ENCODE measurements at places on chromosomes 6 and 20. TPM values are rescaled to one million over a fixed set of nuclear protein-coding genes. Genes with fewer than 3 reads are reported as not detected.

Gene PXDC1
- total RNA-seq: 4.8 TPM

- no peak for DNase-seq
Observed at GRCh38 chr6:7802662-7803061, 76.8 kb downstream of the BMP6 start.

Gene SUMO4
- 5.8 TPM for total RNA-seq

Gene TSBP1
- not detected for total RNA-seq

DNA sequence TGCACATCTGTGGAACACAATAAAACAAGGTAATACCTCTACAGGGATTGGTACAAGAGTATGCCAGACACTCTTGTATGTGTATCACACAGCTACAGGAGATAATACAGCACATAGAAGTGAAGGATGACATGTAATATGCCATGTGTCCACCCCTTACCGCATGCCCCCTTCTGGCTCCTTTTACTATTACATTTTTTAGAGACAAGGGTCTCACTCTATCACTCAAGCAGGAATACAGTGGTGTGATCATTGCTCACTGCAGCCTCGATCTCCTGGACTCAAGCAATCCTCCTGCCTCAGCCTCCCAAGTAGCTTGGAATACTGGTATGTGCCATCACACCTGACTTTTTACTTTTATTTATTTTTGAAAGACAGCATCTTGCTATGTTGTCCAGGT is 4.2 kb upstream of the NCR3 start:
- peak; percentile 53 for DNase-seq

Gene ZFP57
- total RNA-seq: not detected

DNA sequence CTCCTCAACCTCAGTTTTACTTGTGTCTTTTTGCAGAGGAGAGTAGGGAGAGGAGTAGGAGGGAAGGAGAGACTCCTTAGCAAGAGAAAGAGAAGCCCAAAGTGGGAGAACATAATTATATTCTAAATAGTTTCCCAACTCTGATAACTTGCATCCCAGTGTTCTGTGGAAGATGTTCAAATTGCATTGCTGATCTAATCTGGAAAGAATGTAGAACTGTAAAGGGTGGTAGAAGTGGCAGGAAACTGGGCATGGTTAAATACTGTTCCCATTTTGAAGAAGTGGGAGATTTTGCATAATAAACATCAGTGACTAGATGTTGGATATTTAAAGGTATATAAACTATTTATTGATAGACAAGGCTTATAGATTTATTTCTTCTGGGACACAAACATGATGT is 42.6 kb upstream of the HMGN3 start:
- DNase-seq: no peak

Gene HLA-DOB
- 1.7 TPM for total RNA-seq

Gene PI16
- 1.0 TPM for total RNA-seq

- DNase-seq: no peak
Observed at GRCh38 chr20:63531686-63532448, 5.3 kb downstream of the PTK6 start.

DNA sequence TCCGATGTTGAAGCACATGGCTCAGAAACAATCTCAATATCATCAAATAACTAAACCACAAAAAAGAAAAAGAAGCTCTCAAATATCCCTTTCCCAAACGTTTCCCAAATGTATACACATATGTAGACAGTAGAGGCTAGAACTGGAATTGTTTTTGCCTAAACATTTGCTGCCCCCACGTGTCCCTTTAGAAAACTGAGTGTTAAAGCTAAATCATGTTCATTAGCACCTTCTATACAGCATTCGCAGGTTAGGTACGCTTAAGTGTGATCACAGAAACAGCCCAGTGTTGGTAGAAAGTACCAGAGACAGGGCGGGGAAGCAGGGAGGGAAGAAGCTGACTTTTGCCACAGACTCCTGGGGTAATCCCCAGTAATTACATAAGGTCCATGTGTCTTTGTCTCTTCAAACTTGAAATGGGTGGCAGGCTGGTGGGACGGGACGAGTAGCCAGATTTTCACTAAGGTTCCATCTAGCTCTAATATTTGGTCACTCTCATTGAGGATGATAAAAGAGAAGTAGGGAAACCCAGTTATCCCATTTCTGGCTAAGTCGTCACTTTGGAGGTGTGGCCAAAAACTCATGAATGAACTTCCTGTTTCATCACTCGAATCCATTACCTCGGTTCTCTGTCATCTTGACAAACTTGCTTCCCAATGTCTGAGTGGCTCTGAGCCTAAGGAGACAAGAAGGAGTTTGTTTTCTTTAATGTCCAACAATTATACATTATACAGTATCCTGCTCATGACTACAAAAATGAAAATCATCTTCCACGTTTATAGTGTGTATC is 15.0 kb upstream of the TFAP2A start:
- no peak for DNase-seq

DNA sequence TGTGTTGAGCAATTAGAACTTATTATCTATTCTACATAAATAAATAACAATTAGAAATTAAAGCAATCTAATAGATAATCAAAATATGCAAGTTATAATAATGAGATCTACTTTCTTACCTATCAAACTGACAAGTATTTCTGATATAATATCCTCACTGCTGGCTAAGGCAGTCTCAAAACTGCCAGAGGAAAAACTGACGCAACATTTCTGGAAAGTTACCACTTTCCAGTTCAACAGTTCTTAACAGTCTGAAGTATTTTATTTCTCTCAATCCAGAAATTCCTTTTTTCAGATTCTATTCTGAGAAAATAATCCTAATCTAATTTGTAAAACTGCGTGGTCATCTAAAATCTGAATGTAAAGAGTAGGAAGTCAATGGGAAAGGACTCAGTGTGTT is 121.0 kb downstream of the TRDN start:
- no peak for DNase-seq

DNA sequence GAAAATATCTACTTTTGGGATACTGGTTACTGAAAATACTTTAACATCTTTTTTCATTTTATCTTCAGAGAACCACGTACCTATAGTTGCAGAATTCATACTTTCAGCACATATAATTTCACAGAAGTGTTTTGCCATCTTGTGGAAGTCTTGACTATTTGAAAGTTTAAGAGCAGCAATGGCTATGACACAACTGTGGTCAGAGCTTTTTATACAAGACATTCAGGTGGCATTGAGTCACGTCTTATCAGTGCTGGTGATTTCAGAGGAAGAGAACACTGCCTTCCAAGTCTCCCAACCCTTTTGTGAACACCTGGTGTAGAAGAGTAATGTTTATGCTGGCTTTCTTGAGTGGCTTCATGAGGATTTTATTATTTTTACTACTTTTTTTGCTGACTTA is 171.6 kb downstream of the ARID1B start:
- no peak for DNase-seq

Gene KIZ
- total RNA-seq: 13.5 TPM

GRCh38 chr20:56689318-56689717 is 60.2 kb downstream of the TFAP2C start:
- no peak for DNase-seq

GRCh38 chr6:57048577-57048976 is 2.1 kb downstream of the KIAA1586 start:
- DNase-seq: no peak

DNA sequence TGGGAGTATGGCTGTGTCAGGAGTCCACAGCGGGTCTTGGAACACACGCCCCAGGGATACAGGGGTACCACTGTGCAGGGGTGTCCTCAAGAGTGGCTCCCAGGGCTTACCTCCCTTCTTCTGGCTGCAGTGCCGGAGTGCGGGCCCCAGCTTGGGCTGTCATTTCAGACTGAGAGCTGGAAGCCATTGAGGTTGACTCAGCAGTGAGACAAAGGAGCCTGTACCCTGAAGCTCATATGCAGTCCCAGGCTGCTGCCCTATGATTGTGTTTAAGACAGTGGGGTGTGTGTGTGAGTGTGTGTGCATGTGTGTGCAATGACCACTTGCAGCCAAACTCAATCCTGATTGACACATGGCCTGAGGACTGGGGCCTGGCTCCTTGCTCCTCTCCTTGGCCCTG is 167.7 kb upstream of the AFDN start:
- DNase-seq: no peak

- DNase-seq: no peak
Observed at GRCh38 chr6:43984442-43985321, 142.6 kb downstream of the MRPL14 start.

Gene ARMC12
- total RNA-seq: 1.5 TPM

DNA sequence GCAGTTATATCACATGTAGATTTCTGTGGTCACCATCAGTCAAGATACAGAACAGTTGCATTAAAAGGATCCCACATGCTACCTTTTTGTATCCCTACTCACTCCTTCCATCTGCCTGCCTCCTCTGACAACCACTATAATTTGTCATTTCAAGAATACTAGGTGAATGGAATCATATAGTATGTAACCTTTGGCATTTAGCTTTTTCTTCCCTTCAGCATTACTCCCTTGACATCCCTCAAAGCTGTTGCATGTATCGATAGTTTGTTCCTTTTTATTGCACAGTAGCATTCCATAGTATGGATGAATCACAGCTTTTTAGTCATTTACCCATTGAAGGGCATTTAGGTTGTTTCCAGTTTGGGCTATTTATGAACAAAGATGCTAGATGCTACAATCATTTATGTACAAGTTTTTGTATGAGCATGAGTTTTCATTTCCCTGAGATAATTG is 26.1 kb downstream of the NCOA7 start:
- no peak for DNase-seq

Gene HSPA12B
- total RNA-seq: not detected

GRCh38 chr6:169106176-169106575 is 147.5 kb downstream of the THBS2 start:
- no peak for DNase-seq

- no peak for DNase-seq
Observed at GRCh38 chr20:53428996-53429395, 164.6 kb downstream of the ZNF217 start.

DNA sequence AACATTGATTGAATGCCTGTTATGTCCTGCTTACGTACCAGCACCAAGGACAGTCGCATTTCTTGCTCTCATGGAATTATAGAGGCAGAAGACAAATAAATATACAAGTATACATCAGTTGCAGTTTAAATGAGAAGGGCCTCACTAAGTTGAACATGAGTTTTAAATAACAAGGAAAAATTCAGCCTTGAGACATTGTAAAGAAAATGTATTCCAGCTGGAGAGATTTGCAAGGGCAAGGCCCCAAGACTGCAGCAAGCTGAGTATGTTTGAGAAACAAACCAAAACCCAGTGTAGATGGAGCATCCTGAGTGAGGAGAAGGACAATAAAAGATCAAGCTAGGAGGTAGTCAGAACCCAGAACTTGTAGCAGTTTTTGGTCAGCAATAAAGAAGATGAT is 123.2 kb upstream of the BMP5 start:
- DNase-seq: no peak

DNA sequence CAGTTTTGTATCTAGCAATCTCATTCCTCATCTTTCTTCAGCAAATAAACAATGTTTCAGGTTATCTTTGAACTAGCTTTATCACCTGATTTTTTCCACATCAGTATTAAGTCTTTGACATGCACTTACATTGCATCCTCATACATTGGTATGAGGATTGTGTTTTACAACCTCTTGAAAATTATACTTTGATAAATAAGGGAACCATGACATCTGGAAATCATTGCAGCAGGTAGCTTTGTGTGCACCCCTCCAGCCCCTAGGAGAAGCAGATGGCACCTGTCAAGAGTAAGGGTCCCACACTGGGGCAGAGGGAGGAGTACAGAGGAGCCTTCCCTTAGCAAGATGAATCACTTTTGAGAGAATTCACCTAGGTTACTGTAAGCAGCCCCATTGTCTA is 13.7 kb upstream of the RNASET2 start:
- no peak for DNase-seq

- DNase-seq: no peak
Observed at GRCh38 chr6:6746333-6746969, 157.9 kb downstream of the LY86 start.

DNA sequence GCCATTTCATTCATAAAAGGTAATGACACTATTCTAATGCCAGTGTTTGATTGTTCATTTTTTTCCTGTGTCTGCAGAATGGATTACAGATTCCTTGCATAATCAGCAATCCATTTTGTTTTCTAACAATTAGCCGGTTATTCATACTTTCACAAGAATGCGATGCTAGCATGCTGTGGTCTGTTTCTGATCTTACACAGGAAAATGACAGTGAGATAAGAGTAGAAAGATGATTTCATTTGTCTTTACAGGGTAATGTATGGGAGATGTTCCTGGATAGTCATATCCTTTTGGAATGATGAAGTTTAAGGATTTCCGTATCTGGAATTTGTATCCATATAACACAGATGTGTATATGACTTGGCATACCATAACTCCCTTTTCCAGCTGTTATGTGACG is 207.3 kb downstream of the FARS2 start:
- DNase-seq: no peak

Data from activated CD4-positive, alpha-beta memory T cell treated with anti-CD3 and anti-CD28 coated beads for 36 hours (primary cell).